SK-N-SH (cell line): ENCODE measurements at places on chromosomes 4 and X. TPM values are rescaled to one million over a fixed set of nuclear protein-coding genes. Genes with fewer than 3 reads are reported as not detected.

RIPPLY1 gene
- polyA plus RNA-seq, result 0.08 TPM in 1 of 2 replicates, not detected in the other

ARX gene
- not detected in 2 replicates for polyA plus RNA-seq

ASB11 gene
- polyA plus RNA-seq, result not detected in 2 replicates

DNAAF6 gene
- not detected in 2 replicates for polyA plus RNA-seq

PWWP3B gene
- polyA plus RNA-seq, result not detected in 2 replicates

TRPC5OS gene
- polyA plus RNA-seq, result not detected in 2 replicates

TIGD4 gene
- polyA plus RNA-seq, result 0.13 and 0.28 TPM in 2 replicates

ESX1 gene
- not detected in 2 replicates for polyA plus RNA-seq

PSAPL1 gene
- polyA plus RNA-seq, result 0.02 and 0.03 TPM in 2 replicates

MAGEC2 gene
- 1.9 and 2.0 TPM in 2 replicates for polyA plus RNA-seq

GRCh38 chr4:47736146-47736545, 101.7 kb downstream of the CORIN start:
- no peak overlapping the region for H3K4me3 ChIP-seq
- DNase-seq, result no peak
- no peaks in the 10 kb centered on the region for H3K36me3 ChIP-seq
- H3K27me3 ChIP-seq, result no peaks in the 10 kb centered on the region
- no peak overlapping the region for H3K27ac ChIP-seq

- H3K27me3 ChIP-seq, result no peaks in the 10 kb centered on the region
- no peak overlapping the region for H3K27ac ChIP-seq
- no peaks in the 10 kb centered on the region for H3K36me3 ChIP-seq
- DNase-seq, result no peak
- H3K4me1 ChIP-seq, result no peaks in the 10 kb centered on the region
- H3K4me3 ChIP-seq, result no peak overlapping the region
Observed at GRCh38 chr4:9602389-9602914, 158.2 kb downstream of the DEFB131A start.

- no peak overlapping the region for H3K4me3 ChIP-seq
- no peak overlapping the region for H3K27ac ChIP-seq
- no peaks in the 10 kb centered on the region for H3K27me3 ChIP-seq
- no peaks in the 10 kb centered on the region for H3K36me3 ChIP-seq
- H3K4me1 ChIP-seq, result no peaks in the 10 kb centered on the region
Observed at GRCh38 chr4:63898961-63899360, 510.3 kb downstream of the TECRL start.

DNA sequence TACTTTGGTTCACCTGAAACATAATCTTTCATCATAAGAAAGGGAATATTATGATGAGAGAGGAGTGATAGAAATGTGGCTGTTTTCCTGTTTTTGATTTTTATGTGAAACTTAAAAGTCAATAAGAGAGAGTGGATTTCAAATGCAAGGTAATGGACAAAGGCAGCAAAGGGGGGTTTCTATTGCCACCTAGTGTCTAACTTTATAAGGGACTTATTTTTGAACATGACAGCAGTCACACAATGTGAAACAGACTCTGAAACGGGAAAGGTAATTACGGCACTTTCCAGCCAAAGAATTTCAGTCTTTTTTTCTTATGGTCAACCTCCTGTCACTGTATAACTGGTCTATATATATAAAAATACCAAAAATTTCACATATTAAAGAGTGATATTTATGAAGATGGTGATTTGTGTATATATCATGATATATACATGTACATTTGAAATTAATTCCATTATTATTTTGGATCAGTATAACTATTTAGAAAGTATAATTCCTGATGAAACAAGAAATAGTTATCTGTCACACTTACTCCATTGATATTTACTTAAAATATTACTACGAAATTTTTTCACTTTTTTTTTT, 127.1 kb downstream of the FBXO8 start:
- peak overlapping the region; percentile 74; the same call in 1 of the 2 replicates for H3K27ac ChIP-seq
- no peaks in the 10 kb centered on the region for H3K27me3 ChIP-seq
- peaks cover 40% of the 10 kb centered on the region; the same call in 1 of the 2 replicates for H3K4me1 ChIP-seq
- H3K4me3 ChIP-seq, result no peak overlapping the region
- no peaks in the 10 kb centered on the region for H3K36me3 ChIP-seq

- no peak overlapping the region for H3K4me3 ChIP-seq
- peaks cover 13% of the 10 kb centered on the region; the same call in 1 of the 2 replicates for H3K27me3 ChIP-seq
- H3K4me1 ChIP-seq, result no peaks in the 10 kb centered on the region
Observed at GRCh38 chrX:102154218-102154860, 1.4 kb downstream of the BEX5 start.

GRCh38 chr4:7044137-7044930, 1.2 kb downstream of the TADA2B start:
- DNase-seq, result no peak
- H3K36me3 ChIP-seq, result no peaks in the 10 kb centered on the region; the same call in 1 of the 2 replicates
- no peaks in the 10 kb centered on the region for H3K27me3 ChIP-seq
- H3K4me1 ChIP-seq, result peaks cover 29% of the 10 kb centered on the region

- H3K4me3 ChIP-seq, result no peak overlapping the region
- peaks cover 24% of the 10 kb centered on the region for H3K4me1 ChIP-seq
- H3K36me3 ChIP-seq, result no peaks in the 10 kb centered on the region
- DNase-seq, result no peak
Observed at GRCh38 chr4:145730026-145730425, 50.1 kb downstream of the C4orf51 start.

GRCh38 chr4:30714408-30715031, 5.6 kb upstream of the PCDH7 start:
- H3K36me3 ChIP-seq, result no peaks in the 10 kb centered on the region
- no peaks in the 10 kb centered on the region for H3K4me1 ChIP-seq
- peak; percentile 63 for DNase-seq
- no peak overlapping the region for H3K27ac ChIP-seq
- no peak overlapping the region for H3K4me3 ChIP-seq

- peaks cover 26% of the 10 kb centered on the region; the same call in 1 of the 2 replicates for H3K4me1 ChIP-seq
- H3K27me3 ChIP-seq, result no peaks in the 10 kb centered on the region
- H3K4me3 ChIP-seq, result no peak overlapping the region
- no peak for DNase-seq
- peaks cover 13% of the 10 kb centered on the region for H3K36me3 ChIP-seq
Observed at GRCh38 chr4:20368926-20369325, 117.2 kb downstream of the SLIT2 start.

GRCh38 chr4:14302021-14302420, 674.5 kb upstream of the BOD1L1 start:
- no peak for DNase-seq
- no peak overlapping the region for H3K27ac ChIP-seq
- H3K4me3 ChIP-seq, result no peak overlapping the region
- no peaks in the 10 kb centered on the region for H3K36me3 ChIP-seq

- peak overlapping the region; percentile 18; the same call in 1 of the 2 replicates for H3K27ac ChIP-seq
- peaks cover 24% of the 10 kb centered on the region for H3K36me3 ChIP-seq
- peaks cover 26% of the 10 kb centered on the region for H3K4me1 ChIP-seq
Observed at GRCh38 chr4:128831531-128832242, 22.2 kb downstream of the JADE1 start.

DNA sequence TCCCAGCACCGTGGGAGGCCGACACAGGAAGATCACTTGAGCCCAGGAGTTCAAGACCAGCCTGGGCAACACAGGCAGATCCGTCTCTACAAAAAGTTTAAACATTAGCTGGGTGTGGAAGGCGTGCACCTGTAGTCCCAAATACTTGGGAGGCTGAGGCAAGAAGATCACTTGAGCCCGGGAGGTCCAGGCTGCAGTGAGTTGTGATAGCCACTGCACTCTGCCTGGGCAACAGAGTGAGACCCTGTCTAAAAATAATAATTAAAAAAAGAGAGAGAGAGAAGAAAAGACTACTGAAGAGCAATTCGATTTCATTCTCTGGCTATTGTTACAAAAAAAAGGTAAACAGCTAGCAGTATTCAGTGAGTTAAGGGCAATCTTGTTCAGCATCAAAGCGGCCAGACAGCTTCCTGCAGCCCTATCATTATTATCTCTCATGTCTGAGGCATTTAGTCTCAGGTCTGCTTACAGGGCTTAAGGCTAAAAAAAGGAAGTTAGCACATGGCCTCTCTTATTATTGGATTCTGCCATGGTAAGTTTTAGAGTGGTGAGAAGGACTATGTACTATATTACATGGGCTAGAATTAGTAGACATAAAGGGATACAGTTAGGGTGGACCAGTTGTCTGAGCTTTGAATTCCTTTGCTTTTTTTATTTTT, 37.9 kb downstream of the ARHGEF6 start:
- H3K27me3 ChIP-seq, result no peaks in the 10 kb centered on the region
- H3K4me3 ChIP-seq, result no peak overlapping the region
- peak; percentile 25 for DNase-seq
- H3K36me3 ChIP-seq, result no peaks in the 10 kb centered on the region

DNA sequence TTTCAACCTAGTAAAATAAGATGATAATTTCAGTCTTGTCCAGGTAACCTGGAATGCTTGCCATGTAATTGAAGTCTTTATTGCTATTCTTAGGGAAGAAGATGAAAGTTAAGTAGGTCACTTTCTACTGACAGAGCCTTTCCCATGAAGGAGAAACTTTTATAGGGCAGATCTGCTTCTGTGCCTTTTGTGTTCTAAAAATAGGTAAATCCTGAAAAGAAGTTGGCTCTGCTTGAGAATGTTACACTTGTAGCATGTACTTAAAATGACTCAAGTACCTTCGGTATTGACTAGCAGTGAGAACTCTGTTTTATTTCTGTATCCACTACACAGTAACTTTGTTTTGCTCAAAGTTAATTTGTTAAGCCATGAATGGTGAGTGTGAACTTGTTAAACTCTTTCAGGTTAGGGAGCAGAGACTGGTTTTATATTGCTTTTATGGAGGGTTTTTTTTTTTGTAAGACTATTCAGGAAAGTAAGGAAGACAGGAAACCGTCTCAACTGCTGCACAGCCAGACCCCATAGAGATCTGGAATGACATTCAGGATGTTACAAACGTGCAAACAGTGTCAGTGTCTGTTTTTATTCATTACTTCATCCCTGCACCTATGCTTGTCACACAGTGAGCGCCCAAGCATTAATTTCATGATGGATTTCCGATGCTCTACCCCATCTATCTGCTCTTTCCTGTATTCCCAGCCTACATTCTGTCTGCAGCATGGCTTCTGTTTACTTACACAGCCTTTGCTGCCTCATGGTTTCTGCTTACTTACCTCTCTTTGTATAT, 53.0 kb downstream of the SEPTIN11 start:
- H3K4me1 ChIP-seq, result peaks cover 11% of the 10 kb centered on the region
- H3K4me3 ChIP-seq, result no peak overlapping the region; the same call in 1 of the 2 replicates
- no peaks in the 10 kb centered on the region for H3K27me3 ChIP-seq
- peak overlapping the region; percentile 58; the same call in 1 of the 2 replicates for H3K27ac ChIP-seq
- DNase-seq, result no peak

- H3K27me3 ChIP-seq, result no peaks in the 10 kb centered on the region
- DNase-seq, result no peak
- H3K4me1 ChIP-seq, result no peaks in the 10 kb centered on the region
- no peaks in the 10 kb centered on the region for H3K36me3 ChIP-seq
- no peak overlapping the region for H3K4me3 ChIP-seq
- no peak overlapping the region for H3K27ac ChIP-seq
Observed at GRCh38 chr4:165369522-165369921, 9.3 kb upstream of the CPE start.

- no peak for DNase-seq
- H3K36me3 ChIP-seq, result no peaks in the 10 kb centered on the region
- H3K4me1 ChIP-seq, result no peaks in the 10 kb centered on the region; the same call in 1 of the 2 replicates
- no peaks in the 10 kb centered on the region for H3K27me3 ChIP-seq
- no peak overlapping the region for H3K27ac ChIP-seq
- no peak overlapping the region for H3K4me3 ChIP-seq
Observed at GRCh38 chrX:150893936-150894335, 4.5 kb downstream of the CD99L2 start.

DNA sequence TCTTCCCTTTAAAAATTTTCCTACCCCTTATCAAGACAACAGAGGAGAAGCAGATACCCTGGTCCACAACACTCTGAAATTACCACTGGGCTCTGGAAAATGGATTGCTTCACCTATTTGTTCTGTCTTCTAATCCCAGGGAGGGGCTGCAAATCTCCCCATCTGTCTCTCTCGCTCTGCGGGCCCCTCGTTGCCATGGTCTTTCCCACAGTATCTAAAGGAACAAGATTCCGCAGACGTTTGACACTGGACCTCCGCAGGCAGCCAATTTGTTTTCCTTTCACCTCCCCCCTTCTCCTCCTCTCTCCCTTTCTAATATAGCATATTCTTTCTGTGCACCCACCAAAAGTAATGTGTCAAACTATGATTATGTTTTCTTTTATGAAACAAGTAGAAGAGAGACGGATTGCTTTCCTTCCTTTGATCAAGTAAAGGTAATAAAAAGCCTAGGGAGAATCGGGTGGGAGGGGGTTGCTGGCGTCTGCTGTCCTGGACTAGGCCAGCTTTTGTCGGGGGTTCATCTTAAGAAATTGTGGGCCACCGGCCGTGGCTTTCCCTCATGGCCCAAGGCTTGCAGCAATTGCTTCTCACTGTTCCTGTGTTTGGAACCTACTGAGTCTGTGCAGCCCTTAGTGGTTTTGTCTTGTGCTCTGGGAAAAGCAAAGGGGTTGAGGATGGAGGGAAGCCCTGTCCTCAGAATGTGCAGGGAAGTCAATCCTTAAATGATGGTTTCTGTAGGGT, 81.0 kb downstream of the MGST2 start:
- DNase-seq, result no peak
- H3K4me1 ChIP-seq, result no peaks in the 10 kb centered on the region
- H3K27me3 ChIP-seq, result no peaks in the 10 kb centered on the region
- H3K36me3 ChIP-seq, result no peaks in the 10 kb centered on the region

DNA sequence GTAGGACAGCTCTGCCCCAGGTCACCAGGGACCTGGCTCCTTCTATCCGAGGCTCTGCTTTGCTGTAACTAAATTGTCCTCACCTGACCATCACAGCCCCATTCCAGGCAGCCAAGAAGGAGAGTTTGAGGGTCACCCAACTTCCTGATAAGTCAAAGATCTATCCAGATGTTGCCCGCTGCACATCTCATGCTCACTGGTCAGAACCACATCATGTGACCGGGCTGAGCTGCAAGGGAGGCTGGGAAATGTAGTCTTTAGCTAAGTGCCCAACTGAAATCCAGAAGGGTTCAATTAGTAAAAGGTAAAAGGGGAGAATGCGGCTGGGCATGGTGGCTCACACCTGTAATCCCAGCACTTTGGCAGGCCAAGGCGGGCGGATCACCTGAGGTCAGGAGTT, 18.4 kb downstream of the HMX1 start:
- no peaks in the 10 kb centered on the region for H3K27me3 ChIP-seq
- DNase-seq, result no peak
- no peak overlapping the region for H3K27ac ChIP-seq

GRCh38 chrX:41313419-41313818, 20.5 kb upstream of the DDX3X start:
- DNase-seq, result no peak
- H3K27ac ChIP-seq, result no peak overlapping the region
- no peak overlapping the region for H3K4me3 ChIP-seq
- no peaks in the 10 kb centered on the region for H3K36me3 ChIP-seq
- no peaks in the 10 kb centered on the region for H3K27me3 ChIP-seq

DNA sequence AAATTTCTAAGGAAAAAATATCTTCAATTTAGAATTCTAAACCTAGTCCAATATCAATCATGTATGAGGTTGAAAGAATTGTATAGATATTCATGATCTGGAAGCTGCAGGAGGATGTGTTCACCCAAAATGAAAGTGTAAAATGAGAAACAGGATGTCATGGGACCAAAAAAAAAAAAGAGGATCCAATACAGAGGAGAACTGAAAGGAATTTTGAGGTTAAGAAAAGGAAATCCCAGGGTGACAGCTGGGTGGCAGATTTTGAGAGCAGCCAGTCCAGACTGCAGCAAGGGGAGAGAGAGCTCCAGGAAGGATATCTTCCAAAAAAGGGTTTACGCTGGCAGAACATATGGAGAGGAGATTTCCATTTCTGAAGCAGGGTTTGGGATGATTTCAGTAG, 38.9 kb downstream of the TLR10 start:
- H3K27ac ChIP-seq, result no peak overlapping the region
- H3K4me1 ChIP-seq, result no peaks in the 10 kb centered on the region
- DNase-seq, result no peak
- no peaks in the 10 kb centered on the region for H3K27me3 ChIP-seq
- no peaks in the 10 kb centered on the region for H3K36me3 ChIP-seq
- no peak overlapping the region for H3K4me3 ChIP-seq
